ENCODE measurements at places on chromosomes 12 and 14.

GRCh38 chr14:59464486-59465315 lies 479 bp downstream of the GPR135 start:
- peak; percentile 44 for DNase-seq

GRCh38 chr14:88611878-88612277 lies 49.0 kb downstream of the ZC3H14 start:
- DNase-seq, result no peak

DNA sequence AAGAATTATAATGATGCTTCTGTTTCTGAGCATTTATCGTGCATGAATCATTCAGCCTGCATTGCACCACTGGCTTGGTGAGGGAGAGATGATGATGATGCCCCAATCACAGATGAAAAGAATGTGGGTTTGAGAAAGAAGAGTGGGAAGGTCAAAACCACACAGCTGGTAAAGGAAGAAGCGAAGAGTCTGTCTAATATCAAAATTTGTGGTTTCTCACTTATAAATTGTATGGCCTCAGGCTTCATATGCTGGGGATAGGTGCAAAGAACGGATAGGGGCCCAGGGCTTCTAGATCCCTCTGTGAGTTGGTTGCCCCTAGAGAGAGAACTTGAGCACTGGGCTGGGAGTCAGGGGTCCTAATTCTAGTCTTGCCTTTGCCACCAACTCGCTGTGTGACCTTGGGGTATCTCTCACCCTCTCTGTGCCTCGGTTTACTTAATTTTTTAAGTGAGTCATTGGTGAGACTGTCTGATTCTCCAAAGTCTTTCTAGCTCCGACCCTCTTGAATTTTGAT lies 2.2 kb downstream of the OASL start:
- DNase-seq, result no peak

GRCh38 chr12:93860668-93861373 lies 183.6 kb downstream of the CRADD start:
- no peak for DNase-seq

Measured in putamen (tissue), 1 donor.